ENCODE measurements at places on chromosomes 16 and 17.
A peak's percentile ranks its signal among the peaks of the same experiment; 100 is the strongest.

DNA sequence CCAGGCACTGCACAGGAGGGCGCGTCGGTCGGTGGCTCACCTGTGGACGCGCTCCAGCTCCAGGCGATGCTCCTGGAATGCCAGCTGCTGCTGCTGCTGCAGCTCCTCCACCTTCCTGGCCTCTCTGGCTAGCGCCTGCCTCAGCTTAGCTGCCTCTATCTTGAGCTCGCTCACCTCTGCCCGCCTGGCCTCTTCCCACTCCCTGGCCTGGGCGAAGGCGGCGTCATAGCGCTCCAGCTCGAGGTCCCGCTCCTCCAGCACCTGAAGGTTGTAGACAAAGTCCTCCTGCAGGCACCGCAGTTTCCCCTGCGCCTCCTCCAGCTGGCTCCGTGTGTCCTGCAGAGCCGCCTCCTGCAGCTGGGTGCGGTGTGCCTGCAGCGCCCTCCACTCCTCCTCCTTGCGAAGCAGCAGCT lies 11.1 kb downstream of the CCDC57 start:
- no peak for DNase-seq

- no peak for DNase-seq
Measured at GRCh38 chr16:55091213-55091870, 160.7 kb downstream of the IRX5 start.

DNA sequence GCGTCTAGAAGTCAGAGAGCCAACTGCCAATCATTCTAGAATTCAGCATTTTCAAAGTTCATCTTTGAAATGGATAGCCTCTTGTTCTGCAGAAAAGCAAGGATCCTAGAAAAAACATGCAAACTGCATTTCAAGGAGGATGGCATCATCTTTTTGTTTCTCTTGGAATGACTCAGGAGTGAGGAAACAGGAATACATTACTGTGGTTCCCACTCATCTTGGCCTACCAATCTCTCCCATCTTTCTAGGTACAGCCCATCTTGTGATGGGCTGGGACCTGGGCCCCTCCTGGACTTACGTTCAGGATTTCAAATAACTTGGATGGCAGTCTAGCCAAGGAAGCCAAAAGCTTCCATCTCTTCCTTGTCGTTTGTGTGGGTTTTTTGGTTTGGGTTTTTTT lies 363.4 kb downstream of the CDH13 start:
- DNase-seq = peak; percentile 50

DNA sequence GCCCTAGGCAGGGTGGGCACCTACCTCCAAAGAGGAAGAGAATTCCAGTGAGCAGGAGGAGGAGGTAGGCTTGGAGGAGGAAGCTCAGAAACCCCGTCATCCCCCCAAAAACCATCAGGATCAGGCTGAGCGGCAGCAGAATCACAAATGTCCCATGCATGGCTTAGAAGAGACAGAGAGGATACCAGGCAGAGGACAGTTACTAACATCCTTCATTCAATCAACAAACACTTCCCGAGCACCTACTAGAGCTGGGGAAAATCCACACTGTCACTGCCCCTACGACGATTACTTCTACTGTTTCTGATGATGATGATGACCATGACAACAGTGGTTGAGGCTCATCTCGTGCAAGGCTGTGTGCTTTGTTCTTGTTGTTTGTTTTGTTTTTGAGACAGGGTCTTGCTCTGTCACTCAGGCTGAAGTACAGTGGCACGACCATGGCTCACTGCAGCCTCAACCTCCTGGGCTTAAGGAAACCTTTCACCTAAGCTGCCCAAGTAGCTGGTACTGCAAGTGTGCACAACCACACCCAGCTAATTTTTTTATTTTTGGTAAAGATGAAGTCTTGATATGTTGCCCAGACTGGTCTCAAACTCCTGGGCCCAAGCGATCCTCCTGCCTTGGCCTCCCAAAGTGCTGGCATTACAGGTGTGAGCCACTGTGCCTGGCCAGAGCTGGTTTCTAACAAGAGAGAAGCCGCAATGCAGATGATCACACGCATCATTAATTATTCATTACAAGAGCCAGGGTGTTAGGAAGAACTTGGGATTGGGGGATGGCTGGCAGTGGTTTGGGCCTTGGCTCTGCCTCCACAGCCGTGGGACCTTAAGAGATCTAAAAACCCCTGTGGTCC lies 18.0 kb downstream of the TMEM114 start:
- no peak for DNase-seq

DNA sequence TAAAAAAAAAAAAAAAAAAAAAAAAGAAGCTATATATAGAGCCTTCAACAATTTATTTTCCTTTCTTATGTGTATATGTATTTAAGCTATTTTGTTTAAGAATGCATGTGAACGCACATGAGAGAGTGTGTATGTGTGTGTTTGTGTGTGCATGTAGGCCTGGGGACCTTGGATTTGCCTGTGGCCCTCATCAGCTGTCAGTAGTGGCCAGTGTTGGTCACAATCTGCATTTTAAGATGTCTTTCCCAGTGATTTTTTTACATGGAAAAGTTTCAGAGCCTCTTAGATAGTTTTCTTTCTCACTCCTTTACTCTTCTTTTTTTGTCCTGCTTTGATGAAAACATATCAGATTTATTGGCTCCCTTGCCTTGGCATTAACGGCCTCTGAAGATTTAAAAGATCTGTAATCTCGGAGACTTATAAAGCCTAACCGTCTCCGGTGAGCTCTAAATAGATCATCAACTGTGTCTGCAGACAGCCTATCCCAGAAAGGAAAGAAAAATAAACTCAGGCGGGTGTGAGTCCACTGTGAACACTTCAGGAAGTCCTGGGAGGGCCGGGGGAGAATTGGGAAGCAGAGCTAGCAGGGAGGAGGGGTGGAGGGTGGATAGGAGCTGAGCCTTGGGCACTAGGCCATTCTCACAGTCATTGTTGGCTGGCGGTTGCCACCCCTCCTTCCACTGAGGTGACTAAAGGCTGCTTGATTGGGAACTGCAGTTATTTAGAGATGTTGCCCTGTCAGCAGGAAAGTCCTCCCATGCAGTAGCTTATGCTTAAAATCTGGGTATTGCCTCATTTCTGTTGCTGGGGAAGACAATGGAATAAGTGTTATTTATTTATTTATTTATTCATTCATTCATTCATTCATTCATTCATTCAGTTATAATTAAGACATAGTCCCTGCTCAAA lies 86.8 kb downstream of the WWP2 start:
- peak; percentile 94 for DNase-seq

GRCh38 chr17:72840019-72840418 lies 252.5 kb downstream of the SLC39A11 start:
- no peak for DNase-seq

All from GM03348 (cell line).